ENCODE measurements at places on chromosomes 7 and 10. TPM values are rescaled to one million over a fixed set of nuclear protein-coding genes. Genes with fewer than 3 reads are reported as not detected.

The CALY gene
- total RNA-seq = not detected

The PILRA gene
- total RNA-seq = 17.6 TPM

The OR6V1 gene
- not detected for total RNA-seq

The FKBP9 gene
- 143 TPM for total RNA-seq

DNA sequence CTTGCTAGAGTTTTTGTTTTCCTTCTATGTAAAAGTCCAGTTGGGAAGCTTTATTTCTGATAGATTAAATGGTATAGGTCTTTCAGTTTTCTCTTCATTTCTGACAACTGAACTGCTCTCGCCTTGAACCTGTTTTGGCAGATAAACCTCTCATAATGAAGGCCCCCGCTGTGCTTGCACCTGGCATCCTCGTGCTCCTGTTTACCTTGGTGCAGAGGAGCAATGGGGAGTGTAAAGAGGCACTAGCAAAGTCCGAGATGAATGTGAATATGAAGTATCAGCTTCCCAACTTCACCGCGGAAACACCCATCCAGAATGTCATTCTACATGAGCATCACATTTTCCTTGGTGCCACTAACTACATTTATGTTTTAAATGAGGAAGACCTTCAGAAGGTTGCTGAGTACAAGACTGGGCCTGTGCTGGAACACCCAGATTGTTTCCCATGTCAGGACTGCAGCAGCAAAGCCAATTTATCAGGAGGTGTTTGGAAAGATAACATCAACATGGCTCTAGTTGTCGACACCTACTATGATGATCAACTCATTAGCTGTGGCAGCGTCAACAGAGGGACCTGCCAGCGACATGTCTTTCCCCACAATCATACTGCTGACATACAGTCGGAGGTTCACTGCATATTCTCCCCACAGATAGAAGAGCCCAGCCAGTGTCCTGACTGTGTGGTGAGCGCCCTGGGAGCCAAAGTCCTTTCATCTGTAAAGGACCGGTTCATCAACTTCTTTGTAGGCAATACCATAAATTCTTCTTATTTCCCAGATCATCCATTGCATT, 27.1 kb downstream of the MET start:
- no peaks in the 10 kb centered on the region for H3K36me3 ChIP-seq
- DNase-seq = no peak
- no peak overlapping the region for H3K27ac ChIP-seq

DNA sequence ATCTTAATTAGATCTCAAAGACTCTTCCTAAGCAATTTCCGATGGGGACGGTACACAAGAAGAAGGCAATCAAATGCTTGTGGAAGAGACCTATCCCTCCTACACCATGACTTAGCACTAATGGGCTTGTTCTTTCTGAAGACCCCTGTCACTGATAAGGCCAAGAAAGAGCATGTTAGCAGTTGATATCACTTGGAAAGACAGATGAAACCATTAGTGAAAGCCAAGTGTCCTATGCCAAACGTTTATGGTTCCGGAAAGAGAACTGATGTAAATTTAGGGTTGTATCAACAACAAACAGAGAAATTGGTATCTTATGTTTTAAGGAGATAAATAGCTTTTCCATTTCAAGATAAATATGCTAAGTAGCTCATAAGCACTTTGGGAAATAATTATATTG, 6.5 kb downstream of the UROS start:
- H3K4me3 ChIP-seq = no peak overlapping the region
- no peak for DNase-seq
- no peaks in the 10 kb centered on the region for H3K4me1 ChIP-seq
- no peaks in the 10 kb centered on the region for H3K36me3 ChIP-seq
- no peaks in the 10 kb centered on the region for H3K27me3 ChIP-seq
- no peak overlapping the region for H3K27ac ChIP-seq

DNA sequence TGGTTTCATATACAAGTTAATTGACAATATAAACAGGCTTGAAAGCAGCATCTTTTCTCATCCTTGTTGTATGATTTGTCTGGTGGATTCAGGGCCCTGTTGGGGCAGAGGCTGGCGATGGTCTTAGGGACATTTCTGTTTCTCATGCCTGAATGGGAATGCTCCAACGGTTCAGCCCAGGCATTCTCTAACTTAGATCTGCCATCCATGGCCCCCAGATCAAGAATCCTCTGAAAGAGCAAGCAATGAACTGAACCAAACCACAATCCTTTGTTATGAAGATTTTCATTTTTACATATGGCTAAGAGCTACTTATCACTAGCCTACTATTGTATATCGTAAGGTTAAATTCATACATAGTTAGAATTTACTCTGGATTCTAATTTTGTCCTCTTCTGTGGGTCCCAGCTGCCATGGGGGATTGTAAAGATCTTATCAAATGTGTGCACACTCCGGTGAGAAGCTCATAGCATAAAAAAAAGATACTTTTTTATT, 163.9 kb downstream of the COBL start:
- DNase-seq = no peak
- no peaks in the 10 kb centered on the region for H3K27me3 ChIP-seq
- no peak overlapping the region for H3K4me3 ChIP-seq
- no peaks in the 10 kb centered on the region for H3K4me1 ChIP-seq

DNA sequence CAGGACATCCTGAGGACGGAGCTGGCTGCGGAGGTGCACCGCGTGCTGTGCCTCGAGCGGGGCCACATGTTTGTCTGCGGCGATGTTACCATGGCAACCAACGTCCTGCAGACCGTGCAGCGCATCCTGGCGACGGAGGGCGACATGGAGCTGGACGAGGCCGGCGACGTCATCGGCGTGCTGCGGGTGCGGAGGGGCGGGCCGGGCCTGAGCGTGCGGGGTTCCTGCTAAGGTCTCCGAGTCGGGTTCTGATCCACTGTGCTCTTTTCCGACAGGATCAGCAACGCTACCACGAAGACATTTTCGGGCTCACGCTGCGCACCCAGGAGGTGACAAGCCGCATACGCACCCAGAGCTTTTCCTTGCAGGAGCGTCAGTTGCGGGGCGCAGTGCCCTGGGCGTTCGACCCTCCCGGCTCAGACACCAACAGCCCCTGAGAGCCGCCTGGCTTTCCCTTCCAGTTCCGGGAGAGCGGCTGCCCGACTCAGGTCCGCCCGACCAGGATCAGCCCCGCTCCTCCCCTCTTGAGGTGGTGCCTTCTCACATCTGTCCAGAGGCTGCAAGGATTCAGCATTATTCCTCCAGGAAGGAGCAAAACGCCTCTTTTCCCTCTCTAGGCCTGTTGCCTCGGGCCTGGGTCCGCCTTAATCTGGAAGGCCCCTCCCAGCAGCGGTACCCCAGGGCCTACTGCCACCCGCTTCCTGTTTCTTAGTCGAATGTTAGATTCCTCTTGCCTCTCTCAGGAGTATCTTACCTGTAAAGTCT, 10.4 kb downstream of the ATG9B start:
- no peak overlapping the region for H3K27ac ChIP-seq
- H3K36me3 ChIP-seq = no peaks in the 10 kb centered on the region
- DNase-seq = peak; percentile 77
- H3K4me3 ChIP-seq = peak overlapping the region; percentile 41

DNA sequence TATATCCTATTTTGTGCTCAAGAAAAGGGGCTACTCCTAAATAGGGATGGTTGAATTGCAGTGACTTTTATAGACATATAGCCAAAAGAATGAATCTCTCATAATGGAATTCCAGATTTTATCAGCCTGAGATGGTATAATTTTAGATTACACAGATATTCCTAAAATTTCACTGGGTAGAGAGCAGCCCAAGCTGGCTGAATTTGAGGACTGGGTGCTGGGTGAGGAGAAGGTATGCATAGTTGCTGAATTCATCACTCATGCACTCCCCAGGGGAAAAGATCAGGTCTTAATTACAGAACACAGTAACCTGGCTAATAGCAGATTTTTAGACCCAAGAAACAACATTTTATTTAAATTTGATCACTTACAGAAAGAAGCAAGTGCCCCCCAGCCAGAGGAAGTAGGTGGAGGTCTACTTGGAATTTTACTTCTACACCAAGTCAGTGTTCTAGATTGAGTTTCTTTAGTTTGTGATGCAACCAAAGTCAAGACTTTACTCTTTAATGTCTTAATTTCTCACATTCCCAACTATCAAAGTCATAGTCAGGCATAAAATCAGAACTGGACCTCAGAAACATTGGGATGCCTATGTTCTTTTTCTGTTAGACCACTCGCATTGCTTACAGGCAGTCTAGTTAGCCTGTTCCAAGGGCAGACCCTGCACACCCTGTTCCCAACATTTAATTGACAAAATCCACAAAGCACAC, 337.4 kb upstream of the PODXL start:
- DNase-seq = no peak
- H3K27me3 ChIP-seq = no peaks in the 10 kb centered on the region

GRCh38 chr7:24836084-24836483, 78.8 kb upstream of the GSDME start:
- H3K36me3 ChIP-seq = no peaks in the 10 kb centered on the region
- DNase-seq = no peak
- H3K27ac ChIP-seq = no peak overlapping the region
- no peak overlapping the region for H3K4me3 ChIP-seq
